Mucosa of gallbladder (tissue), 1 donor: ENCODE measurements at places on chromosomes 1 and 21. TPM values are rescaled to one million over a fixed set of nuclear protein-coding genes. Genes with fewer than 3 reads are reported as not detected.

DNA sequence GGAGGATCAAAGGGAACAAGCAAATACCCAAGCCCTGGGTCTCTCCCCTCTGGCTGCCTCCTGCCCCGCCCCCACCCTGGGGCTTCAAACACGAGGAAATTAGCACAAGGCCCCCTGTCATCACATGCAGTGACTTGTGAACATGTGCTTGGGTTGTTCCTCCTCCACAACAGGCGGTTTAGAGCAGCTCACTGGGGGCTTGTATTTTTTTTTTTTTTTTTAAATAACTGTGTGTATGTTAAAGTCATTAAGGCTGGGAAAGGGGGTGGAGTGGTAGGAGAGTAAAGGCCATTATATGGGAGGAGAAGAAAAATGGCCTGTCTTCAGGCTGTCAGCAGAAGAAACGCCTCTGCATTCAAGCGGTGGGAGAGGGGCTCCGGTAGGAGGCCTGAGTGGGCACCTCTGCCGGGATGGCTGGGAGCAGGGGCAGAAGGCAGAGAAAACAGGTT lies 64.2 kb downstream of the PLXNA2 start:
- DNase-seq, result no peak

Gene CSF3R
- total RNA-seq, result 13.2 TPM

Gene KIRREL1
- total RNA-seq, result 26.8 TPM

Gene FOXD2
- total RNA-seq, result 0.26 TPM

- DNase-seq, result no peak
These were observed 4.8 kb downstream of the MYBPH start for GRCh38 chr1:203170625-203171330.

DNA sequence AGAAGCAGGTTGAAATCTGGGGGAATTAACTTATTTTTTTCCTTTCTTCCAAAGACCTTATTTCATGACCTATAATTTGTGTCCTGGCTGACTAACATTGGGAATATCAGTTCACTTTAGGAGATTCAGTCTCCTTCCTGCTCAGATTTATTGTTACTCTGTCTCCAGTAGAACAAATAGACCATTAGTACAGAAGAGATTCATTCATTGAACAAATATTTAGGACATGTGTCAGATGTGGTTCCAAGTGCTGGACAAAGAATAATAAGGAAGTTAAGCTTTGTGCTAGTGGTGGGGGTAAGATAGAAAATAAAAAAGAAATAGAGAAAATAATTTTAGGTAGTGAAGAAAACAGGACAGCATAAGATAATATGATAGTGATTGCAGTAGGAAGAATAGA lies 20.3 kb downstream of the ZMYM4 start:
- DNase-seq, result no peak

Gene SYTL1
- total RNA-seq, result 48.5 TPM

GRCh38 chr1:173341307-173341706 lies 134.2 kb upstream of the TNFSF4 start:
- no peak for DNase-seq

DNA sequence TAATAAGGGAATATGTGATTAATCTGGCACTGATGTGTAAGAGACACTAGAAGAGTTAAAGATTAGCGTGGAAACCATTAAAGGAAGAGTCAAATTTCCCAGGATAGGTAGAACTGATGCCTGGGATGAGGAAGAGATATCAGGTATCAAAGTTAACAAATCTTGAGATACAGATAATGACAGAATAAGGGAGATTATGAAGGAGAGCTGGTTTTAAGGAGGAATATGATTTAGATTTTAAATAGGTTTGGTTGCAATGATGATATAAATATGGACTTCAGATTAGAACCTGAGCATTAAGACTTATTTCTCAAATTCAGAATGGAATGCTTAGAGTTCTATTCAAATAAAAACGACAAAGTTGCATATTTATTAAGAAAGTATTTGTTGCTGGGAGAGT lies 26.2 kb downstream of the MAGI3 start:
- no peak for DNase-seq

Gene FAM72C
- 0.58 TPM for total RNA-seq

DNA sequence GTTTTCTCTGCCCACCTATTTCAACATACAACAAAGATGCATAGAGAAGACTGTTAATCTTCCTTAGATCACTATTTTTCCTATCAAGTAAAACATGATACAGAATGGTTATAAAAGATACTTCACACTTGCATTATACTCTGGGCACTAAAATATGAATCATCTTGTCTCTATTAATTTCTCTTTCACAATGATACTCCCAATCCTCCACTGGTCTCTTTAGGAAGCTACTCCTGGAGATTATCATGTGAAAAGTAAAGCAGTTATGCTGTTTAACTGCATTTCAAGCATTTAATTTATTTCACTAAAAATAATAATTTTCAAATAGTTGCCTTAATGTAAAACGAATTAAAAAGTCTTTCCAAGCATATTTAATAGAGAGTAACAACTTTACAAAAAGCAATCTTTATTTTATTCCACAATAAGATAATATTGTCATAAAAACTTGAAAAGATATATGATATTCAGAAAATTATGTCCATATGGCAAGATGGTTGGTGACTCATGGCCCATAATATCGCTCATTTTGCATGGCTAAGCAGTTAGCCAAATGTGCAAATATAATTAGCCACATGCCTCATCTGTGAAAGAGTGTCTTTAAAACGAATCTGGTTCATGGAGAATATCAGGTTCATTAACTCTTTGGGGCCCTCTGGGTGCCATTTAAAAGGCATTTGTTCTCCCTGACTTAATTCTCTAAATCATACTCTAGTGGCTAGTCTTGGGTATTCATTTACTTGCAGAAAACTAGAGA lies 1569.0 kb upstream of the B3GALT2 start:
- no peak for DNase-seq

- DNase-seq, result peak; percentile 40
These were observed 4.7 kb downstream of the TNN start for GRCh38 chr1:175072099-175072951.

- peak; percentile 74 for DNase-seq
These were observed 3.0 kb upstream of the SDE2 start for GRCh38 chr1:226001963-226002666.

Gene NUP210L
- total RNA-seq, result 0.06 TPM

GRCh38 chr1:20102875-20103274 lies 16.5 kb downstream of the PLA2G2D start:
- no peak for DNase-seq

DNA sequence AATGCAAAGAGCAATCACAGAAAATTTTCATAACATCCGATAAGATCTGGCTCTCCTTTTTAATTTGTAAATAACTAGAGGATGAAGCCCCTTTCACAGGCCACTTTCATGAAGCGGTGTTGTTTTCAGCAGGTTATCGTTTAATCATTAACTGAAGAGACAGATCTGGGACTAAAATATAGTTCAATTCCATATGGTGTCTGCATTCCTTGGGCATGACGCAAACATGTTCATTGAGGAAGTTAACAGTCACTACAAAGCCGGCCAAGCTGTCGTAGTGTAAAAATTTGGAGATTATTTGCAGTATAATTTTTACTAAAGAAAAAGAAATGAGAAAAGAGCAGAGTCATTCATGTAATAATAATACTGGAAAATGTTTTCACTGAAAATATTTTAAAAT lies 565.2 kb upstream of the ADAMTS5 start:
- no peak for DNase-seq

DNA sequence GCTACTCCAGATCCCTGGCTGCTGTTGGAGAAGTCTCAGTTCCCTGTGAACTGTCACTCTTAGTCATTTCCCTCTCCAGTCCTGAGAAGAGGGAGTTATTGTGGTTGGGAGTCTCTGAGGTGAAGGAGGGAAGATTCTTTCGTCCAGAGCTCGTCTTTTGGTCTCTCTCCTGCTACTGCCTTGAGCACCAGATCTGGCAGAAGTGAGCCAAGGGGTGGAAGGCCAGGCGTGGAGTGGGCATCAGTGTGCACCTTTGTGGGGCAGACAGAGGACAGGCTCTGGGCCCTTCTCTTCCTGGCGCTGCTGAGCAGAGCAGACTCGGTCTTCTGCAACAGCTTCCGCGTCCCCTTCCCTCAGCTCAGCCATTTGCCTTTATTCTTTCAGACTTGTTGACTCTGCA lies 19.1 kb downstream of the CLCN6 start:
- no peak for DNase-seq

- DNase-seq, result no peak
These were observed 20.0 kb downstream of the ADAMTS5 start for GRCh38 chr21:26946744-26947446.

- DNase-seq, result no peak
These were observed 30.5 kb downstream of the NTNG1 start for GRCh38 chr1:107171333-107171732.
